ENCODE measurements at places on chromosomes 5 and 9.

DNA sequence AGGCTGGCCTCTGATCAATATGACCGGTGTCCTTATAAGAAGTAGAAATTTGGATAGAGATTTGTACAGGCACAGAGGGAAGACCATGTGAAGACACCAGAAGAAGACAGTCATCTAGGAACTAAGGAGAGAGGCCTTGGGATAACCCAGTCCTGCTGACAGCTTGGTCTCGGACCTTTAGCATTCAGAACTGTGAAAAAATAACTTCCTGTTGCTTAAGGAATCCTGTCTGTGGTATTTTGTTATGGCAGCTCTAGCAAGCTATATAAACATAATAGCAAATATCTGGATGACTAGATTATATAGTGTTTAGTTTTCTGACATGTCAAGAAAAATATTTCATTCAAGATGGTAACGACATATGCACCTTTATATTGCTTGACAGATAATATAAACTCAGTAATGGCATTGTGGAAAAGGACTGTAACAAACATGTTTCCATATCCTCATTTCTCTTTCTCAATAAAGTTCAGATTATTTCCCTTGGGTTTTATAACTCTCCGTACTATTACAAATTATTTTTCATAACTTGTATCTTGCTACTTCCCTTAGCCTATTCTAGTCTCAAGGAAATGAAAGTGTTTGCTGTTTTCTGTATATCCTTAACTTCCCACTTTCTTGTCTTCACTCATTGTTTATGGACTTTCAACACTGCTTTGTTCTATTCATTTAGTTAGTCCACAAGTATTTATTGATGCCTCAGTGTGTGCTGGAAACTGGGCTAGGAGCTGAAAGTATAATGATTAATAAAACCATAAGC is 62.4 kb downstream of the KIAA1958 start:
- no peak for DNase-seq

- DNase-seq = no peak
These were observed 48.8 kb downstream of the KCNIP1 start for GRCh38 chr5:170552621-170553115.

DNA sequence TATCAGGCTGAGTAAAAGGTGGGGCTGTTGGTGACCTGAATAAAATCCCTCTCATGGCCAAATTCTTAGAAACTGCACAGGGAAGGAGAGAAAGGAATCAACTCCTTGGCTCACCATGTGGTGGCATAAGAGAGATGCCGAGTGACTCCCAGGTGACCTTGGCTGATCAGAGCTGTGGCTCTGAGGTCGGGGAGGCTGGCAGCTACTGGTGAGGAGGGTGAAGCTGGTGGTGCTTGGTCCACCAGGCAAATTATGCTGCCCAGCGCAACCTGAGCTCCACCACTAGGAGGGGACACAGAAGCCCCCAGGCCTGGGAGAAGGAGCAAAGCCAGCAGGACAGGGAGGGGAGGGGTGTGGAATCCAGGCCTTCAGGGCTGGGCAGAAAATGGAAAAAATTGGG is 111.2 kb upstream of the IL12B start:
- DNase-seq = no peak

DNA sequence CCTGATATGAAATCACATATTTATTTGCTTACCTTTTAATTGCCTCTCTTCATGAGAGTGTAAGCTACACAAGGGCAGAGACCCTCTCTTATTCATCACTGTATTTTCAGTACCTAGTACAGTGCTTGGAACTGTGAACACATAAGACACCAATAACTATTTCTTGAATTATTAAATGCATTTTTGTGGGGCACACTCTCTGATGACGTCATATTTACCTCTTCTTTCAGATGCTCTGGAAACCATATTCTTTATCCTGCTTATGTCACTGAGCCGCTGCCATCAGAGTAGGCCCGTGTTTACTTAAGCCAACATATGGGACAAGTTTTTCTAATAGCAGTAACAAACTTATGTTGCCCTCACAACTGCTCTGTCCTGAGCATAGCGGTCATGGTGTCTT is 266.5 kb downstream of the ELAVL2 start:
- no peak for DNase-seq

DNA sequence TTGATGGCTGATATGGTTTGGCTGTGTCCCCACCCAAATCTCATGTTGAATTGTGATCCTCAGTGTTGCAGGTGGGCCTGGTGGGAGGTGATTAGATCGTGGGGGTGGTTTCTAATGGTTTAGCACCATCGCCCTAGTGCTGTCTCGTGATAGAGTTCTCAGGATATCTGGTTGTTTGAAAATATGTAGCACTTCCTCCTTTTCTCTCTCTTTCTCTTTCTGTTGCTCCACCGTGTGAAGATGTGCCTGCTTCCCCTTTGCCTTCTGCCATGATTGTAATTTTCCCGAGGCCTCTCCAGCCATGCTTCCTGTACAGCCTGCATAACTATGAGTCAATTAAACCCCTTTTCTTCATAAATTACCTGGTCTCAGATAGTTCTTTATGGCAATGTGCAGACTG is 111.6 kb downstream of the SREK1 start:
- DNase-seq = no peak

- no peak for DNase-seq
These were observed 71.6 kb upstream of the GALNT10 start for GRCh38 chr5:154118893-154119336.

DNA sequence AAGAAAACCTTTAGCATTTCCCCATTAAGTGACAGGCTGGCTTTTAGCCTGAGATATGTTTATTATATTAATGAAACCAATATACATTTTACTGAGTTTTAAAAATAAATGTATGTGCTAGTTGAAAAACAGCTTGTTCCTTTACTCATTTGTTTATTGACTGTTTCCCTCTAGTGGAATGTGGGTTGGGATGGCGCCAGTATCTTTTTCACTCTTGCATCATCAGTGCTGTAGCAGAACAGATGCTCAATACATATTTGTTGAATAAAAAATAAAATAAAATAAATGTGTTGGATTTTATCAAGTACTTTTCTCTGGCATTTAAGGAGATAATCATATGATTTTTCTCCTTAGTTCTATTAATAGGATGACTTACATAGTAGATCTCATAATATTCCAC is 43.0 kb downstream of the FSTL4 start:
- no peak for DNase-seq

GRCh38 chr5:53956196-53956595 is 354.2 kb downstream of the ARL15 start:
- DNase-seq = no peak

DNA sequence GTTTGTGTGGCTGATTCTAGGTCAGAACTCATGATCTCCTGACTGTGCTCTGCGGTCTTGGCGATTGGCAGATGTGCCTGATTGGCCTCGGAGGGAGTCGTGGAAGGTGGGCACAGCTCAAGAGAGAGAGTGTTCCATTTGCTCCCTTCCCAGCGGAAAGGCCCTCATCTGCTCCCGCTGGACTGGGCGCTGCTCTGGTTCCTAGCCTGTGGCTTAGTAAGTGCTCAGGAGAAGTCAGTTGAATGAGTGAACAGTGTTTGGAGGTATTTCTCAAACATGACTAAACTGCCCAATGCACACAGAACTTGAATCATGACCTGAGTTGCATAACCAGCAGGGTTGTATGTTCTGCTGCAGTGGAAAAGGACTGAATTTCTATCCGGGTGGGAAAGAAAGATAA is 120.2 kb upstream of the PITX1 start:
- DNase-seq = no peak
